Body of pancreas (tissue), 4 donors: ENCODE measurements at places on chromosomes 5 and 9.

- peaks cover 10% of the 10 kb centered on the region for H3K4me1 ChIP-seq
- no peak overlapping the region for H3K4me3 ChIP-seq
- peaks cover 11% of the 10 kb centered on the region for H3K36me3 ChIP-seq
- DNase-seq, result no peak
Observed at GRCh38 chr9:14111696-14112095, 202.2 kb downstream of the NFIB start.

GRCh38 chr9:7739595-7739994 is 60.0 kb downstream of the DMAC1 start:
- H3K27ac ChIP-seq, result no peak overlapping the region
- no peaks in the 10 kb centered on the region for H3K4me1 ChIP-seq
- no peaks in the 10 kb centered on the region for H3K36me3 ChIP-seq
- no peaks in the 10 kb centered on the region for H3K27me3 ChIP-seq

DNA sequence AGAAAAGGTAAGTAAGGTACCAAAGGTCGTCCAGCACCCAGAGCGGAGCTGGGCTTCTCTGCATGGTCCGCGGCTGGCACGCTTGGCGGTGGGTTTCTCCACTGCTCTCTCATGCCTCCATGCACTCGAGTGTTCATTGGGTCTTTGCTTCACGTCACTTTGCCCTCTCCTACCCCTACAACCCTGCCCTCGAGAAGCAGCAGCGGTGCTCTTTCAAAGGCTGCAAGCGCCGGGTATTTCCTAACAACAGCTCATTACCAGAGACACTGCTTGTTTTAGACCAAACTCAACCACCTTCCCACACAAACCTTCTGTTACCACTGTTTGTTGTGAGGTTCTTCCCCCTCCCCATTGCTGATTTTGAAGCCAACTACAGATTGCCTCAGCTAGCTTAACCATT is 21.5 kb upstream of the ZBTB34 start:
- no peak overlapping the region for H3K27ac ChIP-seq
- no peaks in the 10 kb centered on the region for H3K27me3 ChIP-seq
- H3K4me3 ChIP-seq, result no peak overlapping the region

GRCh38 chr5:85998656-85999055 is 619.1 kb upstream of the COX7C start:
- no peak overlapping the region for H3K27ac ChIP-seq
- H3K27me3 ChIP-seq, result no peaks in the 10 kb centered on the region
- H3K4me1 ChIP-seq, result no peaks in the 10 kb centered on the region
- no peaks in the 10 kb centered on the region for H3K36me3 ChIP-seq
- DNase-seq, result no peak
- H3K4me3 ChIP-seq, result no peak overlapping the region

DNA sequence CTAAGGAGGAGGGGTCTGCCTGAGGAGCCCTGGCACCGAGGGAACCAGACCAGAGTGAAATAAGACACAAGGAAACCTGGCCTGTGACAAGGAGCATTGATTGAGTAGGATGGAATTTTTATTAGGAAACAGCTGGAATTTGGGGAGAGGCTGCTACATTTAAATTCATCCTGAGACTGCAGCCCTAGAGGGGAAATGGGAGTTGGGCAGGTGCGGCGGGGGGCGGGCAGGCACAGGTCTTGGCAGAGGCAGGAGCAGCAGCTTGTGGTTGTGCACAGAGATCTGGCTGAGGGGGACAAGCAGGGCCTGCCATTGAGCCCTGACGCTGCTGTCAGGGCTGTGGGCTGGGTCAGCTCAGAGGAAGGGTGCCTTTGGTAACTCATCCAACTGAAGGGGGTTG is 71.6 kb downstream of the PCDH1 start:
- H3K27me3 ChIP-seq, result no peaks in the 10 kb centered on the region
- no peak for DNase-seq

- no peak overlapping the region for H3K27ac ChIP-seq
- no peaks in the 10 kb centered on the region for H3K4me1 ChIP-seq
- no peak overlapping the region for H3K4me3 ChIP-seq
- no peaks in the 10 kb centered on the region for H3K27me3 ChIP-seq
Observed at GRCh38 chr9:130207241-130207992, 35.2 kb downstream of the NCS1 start.

DNA sequence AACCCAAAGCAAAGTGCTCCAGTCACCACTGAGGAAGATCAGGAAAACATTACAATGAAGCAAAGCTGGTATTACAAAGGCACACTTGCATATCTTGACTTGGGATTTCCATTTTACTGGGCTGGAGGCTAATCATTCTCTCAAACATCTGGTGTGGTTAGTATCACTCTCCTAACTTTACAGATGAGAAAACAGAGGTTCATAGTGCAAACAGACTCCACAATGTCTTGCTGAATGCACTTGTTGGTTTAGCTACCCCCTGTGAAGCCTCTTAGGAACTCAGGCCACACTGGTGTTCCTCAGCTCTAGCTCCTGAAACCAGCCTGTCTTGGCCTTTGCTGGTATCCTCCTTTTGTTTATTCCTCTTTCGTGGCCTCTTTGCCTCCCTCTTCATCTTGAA is 29.5 kb upstream of the SMAD5 start:
- no peak overlapping the region for H3K4me3 ChIP-seq
- H3K36me3 ChIP-seq, result no peaks in the 10 kb centered on the region
- DNase-seq, result no peak

DNA sequence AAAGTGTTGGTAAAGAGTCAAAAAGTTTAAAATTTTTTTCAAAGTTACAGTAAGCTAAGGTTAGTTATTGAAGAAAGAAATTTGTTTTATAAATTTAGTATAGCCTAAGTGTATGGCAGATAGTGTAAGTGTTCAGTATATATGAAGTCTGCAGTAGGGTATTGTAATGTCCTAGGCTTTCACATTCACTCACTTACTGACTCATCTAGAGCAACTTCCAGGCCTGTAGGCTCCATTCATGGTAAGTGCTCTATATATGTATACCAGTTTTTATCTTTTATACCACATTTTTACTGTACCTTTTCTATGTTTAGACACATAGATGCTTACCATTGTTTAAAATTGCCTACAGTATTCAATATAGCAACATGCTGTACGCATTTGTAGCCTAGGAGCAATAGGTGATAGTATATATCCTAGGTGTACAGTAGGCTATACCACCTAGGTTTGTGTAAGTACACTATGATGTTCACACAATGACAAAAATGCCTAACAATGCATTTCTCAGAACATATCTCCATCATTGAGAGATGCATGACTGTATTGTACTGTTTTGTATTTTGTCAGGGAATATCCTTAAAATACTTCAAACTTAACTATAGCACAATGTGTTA is 38.5 kb downstream of the CYSTM1 start:
- peaks cover 42% of the 10 kb centered on the region for H3K4me1 ChIP-seq
- no peaks in the 10 kb centered on the region for H3K27me3 ChIP-seq
- DNase-seq, result no peak
- no peaks in the 10 kb centered on the region for H3K36me3 ChIP-seq

- H3K4me3 ChIP-seq, result no peak overlapping the region
- no peaks in the 10 kb centered on the region for H3K4me1 ChIP-seq
Observed at GRCh38 chr9:5478206-5478605, 27.9 kb downstream of the CD274 start.

DNA sequence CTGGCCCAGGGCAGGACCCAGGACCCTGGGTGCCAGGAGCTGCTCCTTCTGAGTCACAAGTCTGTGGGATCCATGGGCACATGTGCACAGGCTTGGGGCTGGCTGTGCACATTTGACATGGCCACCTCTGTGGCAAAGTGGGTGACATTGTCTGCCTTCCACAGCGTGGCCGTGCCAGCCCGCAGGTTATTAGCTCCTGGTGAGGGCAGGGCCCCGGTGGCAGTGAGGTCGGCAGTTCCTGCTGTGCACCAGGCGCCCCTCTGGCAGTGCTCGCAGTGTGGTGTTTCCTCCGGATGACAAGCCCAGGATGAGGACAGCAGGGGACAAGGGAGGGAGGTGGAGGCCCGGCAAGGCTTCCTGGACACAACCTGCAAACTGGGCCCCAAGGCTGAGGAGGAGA is 60.5 kb downstream of the OLFM1 start:
- no peak overlapping the region for H3K27ac ChIP-seq
- no peaks in the 10 kb centered on the region for H3K36me3 ChIP-seq

- H3K27me3 ChIP-seq, result no peaks in the 10 kb centered on the region
- no peak overlapping the region for H3K27ac ChIP-seq
- no peak for DNase-seq
- no peak overlapping the region for H3K4me3 ChIP-seq
Observed at GRCh38 chr5:150197476-150197875, 7.6 kb downstream of the SLC6A7 start.

DNA sequence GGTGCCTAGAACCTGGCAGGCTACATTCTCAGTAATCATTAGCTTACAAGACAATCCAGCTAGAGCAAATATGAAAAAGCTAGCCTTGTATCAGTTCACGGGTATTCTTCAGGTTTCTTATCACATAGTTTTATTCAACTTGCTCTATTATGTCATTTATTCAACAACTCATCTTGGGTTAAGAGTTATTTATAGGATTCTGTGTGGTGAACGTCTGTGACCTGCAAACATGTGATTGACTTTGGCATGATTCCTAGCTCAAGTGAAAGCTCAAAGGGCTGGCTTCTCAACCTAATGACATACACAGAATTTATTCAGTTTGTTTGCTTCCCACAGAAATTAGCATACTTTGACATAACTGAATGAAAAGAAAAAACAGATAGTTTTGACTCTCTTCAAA is 173.1 kb downstream of the PLPPR1 start:
- peaks cover 16% of the 10 kb centered on the region for H3K4me1 ChIP-seq
- H3K36me3 ChIP-seq, result no peaks in the 10 kb centered on the region
- H3K27me3 ChIP-seq, result no peaks in the 10 kb centered on the region
- no peak for DNase-seq

DNA sequence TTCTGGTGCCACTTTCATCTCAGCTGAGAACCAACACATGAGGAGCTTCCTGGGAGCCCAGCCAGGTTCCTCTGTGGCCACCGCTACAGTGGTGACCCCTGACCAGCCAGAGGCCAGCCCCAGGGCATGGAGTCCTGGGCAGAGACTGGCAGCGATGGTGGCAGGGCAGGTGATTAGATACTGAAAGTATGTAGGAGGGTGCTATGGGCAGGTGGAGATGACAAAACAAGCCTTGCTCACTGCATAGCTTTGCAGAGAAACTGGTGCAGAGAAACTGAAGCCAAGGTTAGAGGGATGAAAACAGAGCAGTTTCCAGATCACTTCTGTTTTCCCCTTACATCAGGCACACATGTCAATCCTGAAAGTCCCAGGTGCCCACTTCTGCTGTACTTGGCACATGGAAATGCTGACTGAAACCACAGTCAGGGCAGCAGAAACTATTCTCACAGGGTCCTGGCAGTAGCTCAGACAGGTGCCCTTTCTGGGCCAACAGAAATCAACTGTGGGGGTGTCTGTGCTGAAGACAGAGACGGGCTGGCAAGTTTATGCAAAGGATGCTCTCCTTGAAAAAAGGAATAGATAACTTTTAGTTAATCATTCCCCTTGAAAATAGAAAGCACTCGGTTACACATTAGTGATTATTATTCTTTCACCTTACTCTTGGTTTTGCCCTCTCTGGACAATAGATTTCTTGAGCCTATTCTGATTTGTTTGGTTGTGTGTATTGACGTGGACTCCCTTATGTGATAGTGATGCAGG is 90.3 kb downstream of the ANKRD55 start:
- peak overlapping the region; percentile 68 for H3K27ac ChIP-seq
- DNase-seq, result peak; percentile 71
- peaks cover 34% of the 10 kb centered on the region for H3K4me1 ChIP-seq
- H3K27me3 ChIP-seq, result no peaks in the 10 kb centered on the region
- H3K4me3 ChIP-seq, result no peak overlapping the region

GRCh38 chr5:125559296-125559695 is 812.9 kb upstream of the ZNF608 start:
- no peaks in the 10 kb centered on the region for H3K36me3 ChIP-seq
- H3K4me1 ChIP-seq, result peaks cover 5% of the 10 kb centered on the region
- DNase-seq, result no peak

GRCh38 chr5:175718401-175719108 is 60.7 kb downstream of the HRH2 start:
- no peaks in the 10 kb centered on the region for H3K36me3 ChIP-seq
- no peaks in the 10 kb centered on the region for H3K27me3 ChIP-seq
- H3K4me3 ChIP-seq, result no peak overlapping the region
- peaks cover 11% of the 10 kb centered on the region for H3K4me1 ChIP-seq
- peak; percentile 77 for DNase-seq

- no peak overlapping the region for H3K27ac ChIP-seq
- no peak overlapping the region for H3K4me3 ChIP-seq
- no peaks in the 10 kb centered on the region for H3K27me3 ChIP-seq
- no peak for DNase-seq
Observed at GRCh38 chr5:40492056-40492455, 187.7 kb upstream of the PTGER4 start.

- H3K4me3 ChIP-seq, result no peak overlapping the region
- no peaks in the 10 kb centered on the region for H3K27me3 ChIP-seq
- no peaks in the 10 kb centered on the region for H3K36me3 ChIP-seq
- no peak overlapping the region for H3K27ac ChIP-seq
- no peaks in the 10 kb centered on the region for H3K4me1 ChIP-seq
Observed at GRCh38 chr9:97768746-97769145, 71.6 kb upstream of the XPA start.

DNA sequence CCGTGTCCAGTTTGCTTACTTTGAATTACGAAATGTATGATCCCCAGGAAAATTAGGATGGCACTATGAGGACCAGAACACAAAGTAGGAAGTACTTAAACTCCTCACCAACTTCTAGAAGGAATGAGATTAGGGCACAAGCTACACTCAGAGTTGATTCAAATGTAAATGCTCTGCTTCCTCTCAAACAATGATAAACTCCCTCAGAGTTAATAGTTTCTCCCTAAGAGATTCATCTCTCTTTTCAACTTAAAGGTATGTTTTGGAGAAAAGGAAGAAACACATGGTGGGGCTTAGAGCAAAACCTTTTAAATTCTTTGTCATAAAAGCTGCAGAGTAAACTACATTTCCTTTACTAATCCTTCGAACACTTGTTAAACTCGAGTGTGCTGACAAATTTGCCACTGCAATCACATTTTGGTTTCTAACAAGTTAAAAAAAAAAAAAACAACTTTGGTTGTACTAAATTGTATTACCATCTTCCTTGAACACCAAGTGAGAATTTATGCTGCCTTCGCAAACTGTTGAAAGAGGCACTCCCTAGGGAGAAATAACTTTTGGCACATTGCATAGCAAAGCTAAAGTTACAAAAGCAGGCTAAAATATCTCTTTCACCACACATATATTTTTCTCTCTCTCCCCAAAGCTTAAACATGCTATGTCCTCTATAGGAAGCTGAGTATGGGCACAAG is 66.6 kb downstream of the DENND1A start:
- H3K36me3 ChIP-seq, result no peaks in the 10 kb centered on the region
- no peaks in the 10 kb centered on the region for H3K27me3 ChIP-seq

DNA sequence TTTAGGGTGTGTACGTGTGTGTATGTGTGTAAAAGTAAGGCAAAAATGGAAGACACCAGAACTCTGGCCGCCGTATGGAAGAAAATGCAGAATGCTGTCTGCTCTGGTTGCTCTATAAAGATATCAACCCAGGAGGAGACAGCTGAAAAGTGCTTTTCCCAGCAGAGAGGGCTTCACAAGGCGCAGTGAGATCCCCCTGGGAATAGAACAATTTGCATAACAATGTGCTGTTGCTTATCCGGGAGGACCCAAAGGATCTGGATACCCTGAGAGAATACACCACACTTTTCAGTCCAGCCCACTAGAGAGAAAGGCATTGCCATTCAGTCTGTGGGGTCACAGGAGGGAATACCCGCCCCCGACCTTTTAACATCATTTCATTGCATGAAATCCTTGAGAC is 230.6 kb downstream of the EBF1 start:
- H3K4me3 ChIP-seq, result no peak overlapping the region
- H3K4me1 ChIP-seq, result no peaks in the 10 kb centered on the region
- H3K27me3 ChIP-seq, result no peaks in the 10 kb centered on the region
- no peak overlapping the region for H3K27ac ChIP-seq
- DNase-seq, result no peak

- no peak for DNase-seq
- H3K36me3 ChIP-seq, result no peaks in the 10 kb centered on the region
- no peak overlapping the region for H3K4me3 ChIP-seq
- H3K27me3 ChIP-seq, result no peaks in the 10 kb centered on the region
Observed at GRCh38 chr9:134063571-134064450, 4.0 kb downstream of the BRD3 start.
